ENCODE measurements at places on chromosomes 2 and 18.

DNA sequence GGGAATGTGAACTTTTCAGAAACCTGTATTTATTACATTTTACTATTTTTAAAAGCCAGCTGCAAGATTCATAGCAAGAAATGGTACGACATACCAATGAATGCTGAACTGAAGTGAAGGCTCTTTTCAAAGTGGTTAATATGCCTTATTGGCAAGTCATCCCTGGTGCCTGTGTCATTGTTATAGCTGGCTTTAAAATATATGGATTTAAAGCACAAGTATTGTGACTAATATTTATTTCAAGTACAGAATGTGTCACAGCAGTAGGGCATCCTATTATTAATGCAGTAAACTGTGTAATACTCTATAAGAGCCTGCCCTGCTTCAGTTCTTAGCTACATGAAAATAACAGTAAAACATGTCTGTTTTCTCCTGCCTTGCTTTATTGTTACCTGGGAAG is 10.8 kb downstream of the TSHZ1 start:
- DNase-seq: no peak

GRCh38 chr18:59555995-59556659 is 141.1 kb downstream of the CCBE1 start:
- no peak for DNase-seq

DNA sequence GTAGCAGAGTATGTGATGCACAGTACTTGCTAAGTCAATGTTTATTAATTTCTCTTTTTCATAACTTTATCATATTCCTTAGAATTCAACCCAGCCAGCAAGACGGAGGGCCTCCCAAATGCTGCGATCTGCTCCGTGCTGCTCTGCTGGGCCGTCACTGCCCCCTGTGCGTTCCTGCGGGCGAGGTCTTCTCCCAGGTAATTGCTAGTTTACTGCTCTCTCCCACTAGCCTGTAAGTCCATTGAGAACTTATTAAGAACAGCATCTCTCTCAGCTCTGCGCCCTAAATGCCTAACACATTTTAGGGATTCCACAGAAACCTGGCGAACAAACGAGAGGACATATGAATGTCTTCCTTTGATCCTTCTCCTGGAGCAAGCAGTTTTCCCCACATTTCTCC is 153.6 kb upstream of the ARHGAP28 start:
- DNase-seq: no peak

DNA sequence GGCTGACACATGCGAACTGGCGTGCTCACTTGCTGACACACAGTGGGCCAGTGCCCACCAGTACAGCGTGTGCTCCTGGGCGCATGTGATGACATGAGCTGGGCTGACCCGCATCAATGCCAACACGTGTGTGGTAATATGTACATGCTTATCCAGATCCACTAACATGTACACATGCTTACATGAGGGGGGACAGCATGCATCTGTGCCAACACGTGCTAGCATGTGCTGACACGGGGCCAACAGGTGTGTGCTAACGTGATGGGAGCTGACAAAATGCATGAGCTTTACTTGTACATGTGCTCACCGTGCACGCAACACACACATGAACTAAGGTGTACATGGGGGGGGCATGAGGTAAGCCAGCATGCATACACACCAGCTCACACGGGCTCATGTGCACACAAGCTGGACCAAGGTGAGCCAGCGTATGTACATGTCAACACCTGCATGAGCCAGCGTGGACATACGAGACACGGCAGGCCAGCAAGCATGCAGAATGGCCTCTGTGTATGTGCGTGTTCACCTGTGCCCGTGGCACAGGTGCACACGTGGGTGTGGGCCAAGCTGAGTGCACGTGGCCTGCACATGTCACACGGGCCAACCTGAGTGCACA is 28.5 kb downstream of the GPC1 start:
- no peak for DNase-seq

- DNase-seq: no peak
Measured at GRCh38 chr18:59760619-59761600, 63.7 kb upstream of the CCBE1 start.

- DNase-seq: no peak
Measured at GRCh38 chr2:237434866-237435311, 20.9 kb upstream of the COL6A3 start.

GRCh38 chr2:141386168-141386567 is 744.6 kb downstream of the LRP1B start:
- no peak for DNase-seq

GRCh38 chr18:74520096-74520833 is 14.0 kb upstream of the CNDP1 start:
- DNase-seq: no peak

DNA sequence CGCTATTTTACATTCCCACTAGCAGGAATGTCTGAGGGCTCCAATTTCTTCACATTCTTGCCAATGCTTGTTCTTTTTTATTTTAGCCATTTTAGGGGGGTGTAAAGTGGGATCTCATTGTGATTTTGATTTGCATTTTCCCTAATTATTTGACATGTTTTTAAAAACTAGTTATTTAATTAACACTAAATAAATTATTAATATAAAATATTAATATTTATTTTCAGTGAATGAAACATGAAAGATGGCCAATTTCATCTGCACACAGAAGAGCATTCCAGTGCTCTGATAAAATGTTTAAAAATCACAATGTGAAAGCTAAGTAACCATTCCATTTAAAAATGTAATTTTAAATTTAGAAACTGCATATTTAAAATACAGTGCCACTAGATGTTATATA is 322.2 kb upstream of the ZNF521 start:
- DNase-seq: no peak

DNA sequence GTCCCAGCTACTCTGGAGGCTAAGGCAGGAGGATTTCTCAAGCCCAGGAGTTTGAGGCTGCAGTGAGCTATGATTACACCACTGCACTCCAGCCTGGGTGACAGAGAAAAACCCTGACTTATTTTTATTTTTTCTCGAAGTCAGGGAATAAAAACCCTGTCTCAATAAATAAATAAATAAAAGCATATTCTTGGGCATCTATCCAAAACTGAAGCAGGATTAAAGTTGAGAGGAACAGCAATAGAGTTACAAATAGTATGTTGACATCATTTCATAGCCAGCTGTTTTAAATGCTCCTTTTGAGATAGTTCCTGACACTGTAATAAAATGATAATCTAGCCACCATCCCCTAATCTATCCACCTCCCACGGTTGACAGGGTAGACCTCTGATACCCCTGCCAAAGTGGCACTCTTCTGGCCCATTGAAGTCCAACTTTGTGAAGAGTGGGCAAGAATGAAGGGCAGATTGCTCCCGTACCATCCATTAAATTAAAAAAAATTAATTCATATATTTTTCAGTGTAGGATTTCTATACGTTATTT is 42.3 kb upstream of the LPIN2 start:
- no peak for DNase-seq

- no peak for DNase-seq
Measured at GRCh38 chr2:58710795-58711279, 469.7 kb upstream of the FANCL start.

DNA sequence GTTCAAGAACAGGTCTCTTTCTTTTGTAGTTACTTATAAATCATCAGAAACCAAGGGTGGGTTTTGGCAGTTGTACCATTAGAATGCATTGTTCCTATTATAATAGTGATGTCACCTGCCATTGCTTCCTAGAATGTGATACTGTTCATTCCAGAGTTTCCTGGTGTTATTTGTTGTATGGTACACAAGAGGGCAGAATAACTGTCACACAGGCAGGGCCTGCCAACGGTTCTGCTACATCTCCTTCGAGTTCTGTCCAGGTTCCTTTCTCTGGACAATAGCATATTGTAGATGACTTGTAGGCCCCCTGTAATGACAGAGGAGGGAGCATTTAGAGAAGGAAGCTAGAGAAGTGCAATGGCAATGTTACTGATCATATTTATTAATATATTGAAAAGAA is 98.3 kb downstream of the KLHL14 start:
- DNase-seq: no peak

GRCh38 chr18:45166341-45166835 is 448.9 kb upstream of the SLC14A2 start:
- no peak for DNase-seq

DNA sequence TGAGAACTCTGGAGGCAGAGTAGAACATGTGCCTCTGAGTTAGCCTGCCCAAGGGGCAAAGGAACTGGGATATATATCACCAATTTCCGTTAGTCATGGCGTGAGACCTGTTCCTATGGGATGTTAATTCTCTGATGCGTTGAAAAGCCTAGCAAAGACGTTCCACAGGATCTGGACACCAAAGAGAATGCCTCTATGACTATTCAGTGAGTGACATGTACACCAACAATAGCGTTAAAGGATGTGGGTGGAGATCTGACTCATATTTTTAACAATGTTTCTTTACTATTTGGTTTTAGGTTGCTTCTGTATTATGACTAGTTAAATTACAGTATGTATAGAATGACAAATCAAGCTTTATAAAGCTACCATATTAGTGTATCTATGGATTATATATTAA is 320.9 kb upstream of the MC4R start:
- no peak for DNase-seq

GRCh38 chr18:32621034-32621433 is 150.4 kb upstream of the GAREM1 start:
- no peak for DNase-seq

DNA sequence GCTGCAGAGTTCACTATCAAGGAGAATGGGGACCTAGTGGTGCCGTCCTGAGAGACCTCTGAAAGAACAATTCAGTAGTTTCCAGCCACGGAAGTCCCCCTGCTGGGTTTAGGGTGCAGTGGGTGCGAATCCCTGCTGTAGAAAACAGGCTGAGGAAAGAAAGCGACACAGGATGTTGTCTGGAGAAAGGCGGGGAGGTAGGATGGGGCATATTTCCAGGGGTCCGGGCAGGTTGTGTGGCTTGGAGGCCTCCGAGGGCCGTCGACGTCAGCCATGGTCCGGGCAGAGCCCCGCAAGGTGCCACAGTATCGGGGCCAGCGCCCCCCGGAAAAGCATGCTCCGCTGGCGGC is 807 bp upstream of the CREB1 start:
- no peak for DNase-seq

DNA sequence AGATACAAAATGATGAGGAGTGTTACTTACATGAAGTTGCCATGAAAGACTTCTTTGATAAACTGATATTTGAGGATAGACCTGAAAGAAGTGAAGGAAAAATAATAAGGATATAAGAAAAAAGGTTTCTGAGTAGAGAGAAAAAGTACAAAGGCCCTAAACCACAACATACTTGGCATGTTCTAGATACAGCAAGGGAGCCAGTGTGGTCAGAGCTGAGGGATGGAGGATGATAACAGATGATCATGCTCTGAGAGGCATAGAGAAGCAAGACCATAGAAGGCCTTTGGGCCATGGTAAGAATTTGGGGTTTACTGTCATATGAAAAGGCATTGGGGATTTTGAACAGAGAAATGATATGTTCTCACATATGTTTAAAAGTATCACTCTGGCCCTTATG is 424.1 kb upstream of the CHST9 start:
- no peak for DNase-seq

GRCh38 chr2:77149565-77149964 is 372.6 kb downstream of the LRRTM4 start:
- DNase-seq: no peak

DNA sequence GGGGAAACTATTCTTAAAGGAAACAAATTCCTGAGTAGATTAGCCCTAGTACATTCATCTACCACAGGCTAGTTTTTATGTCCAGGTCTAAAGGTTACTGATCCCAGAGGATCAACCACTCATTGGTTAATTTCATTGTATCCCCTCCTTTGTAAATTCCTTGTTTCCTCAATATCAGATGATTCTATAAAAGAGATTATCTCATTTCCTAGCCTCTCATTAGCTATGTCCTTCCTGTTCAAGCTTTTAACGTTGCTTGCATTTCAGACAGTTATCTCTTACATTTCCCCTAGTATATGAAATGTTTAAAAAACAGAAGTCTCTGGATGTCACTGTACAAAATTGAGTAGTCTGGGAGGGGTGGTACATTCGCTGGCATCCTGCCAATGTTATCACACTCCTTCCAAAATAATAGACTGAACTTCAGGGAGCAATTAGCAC is 24.2 kb upstream of the ARMC9 start:
- no peak for DNase-seq

DNA sequence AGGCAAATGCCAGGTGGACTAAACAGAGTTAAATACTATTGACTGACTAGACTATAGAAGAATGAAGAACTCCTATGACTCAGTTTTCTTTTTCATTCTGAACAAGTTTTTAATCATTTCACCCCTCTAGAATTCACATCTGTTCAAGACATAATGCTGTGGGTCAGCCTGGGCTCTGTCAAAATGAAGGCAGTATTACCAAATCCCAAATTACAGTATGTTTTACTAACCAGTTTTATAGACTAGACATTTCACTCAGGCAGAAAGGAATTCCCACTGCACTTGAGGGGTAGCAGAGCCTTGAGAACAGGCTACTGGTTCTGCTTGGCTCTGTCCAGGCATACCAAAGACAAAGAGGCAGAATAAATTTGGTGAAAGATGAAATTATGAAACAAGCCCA is 511.7 kb downstream of the EPHA4 start:
- DNase-seq: no peak

DNA sequence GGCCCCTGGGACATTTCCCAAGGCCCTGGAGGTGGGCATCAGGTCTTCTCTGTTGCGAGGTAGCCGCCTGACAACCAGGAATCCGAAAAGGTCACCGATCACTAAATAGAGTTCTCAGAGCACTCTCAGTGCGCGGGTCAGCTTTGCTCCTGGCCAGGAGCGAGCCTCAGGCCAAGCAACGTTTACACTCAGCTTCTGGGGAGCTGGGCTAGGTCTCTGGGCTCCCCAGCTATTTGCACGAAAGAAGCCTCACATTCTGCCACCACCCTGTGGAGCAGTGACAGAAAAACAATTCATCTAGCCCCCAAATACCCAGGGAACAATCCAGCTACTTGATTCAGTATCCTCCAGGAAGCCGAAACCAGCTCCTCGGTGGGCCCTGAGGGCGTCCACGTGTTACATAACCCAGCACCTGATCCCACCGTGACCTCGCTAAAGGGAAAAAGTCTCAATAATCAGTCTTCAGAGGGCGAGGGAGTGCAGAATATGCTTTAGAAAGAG is 3.3 kb downstream of the SH3BP4 start:
- no peak for DNase-seq

- no peak for DNase-seq
Measured at GRCh38 chr2:20611077-20611843, 39.6 kb downstream of the HS1BP3 start.

DNA sequence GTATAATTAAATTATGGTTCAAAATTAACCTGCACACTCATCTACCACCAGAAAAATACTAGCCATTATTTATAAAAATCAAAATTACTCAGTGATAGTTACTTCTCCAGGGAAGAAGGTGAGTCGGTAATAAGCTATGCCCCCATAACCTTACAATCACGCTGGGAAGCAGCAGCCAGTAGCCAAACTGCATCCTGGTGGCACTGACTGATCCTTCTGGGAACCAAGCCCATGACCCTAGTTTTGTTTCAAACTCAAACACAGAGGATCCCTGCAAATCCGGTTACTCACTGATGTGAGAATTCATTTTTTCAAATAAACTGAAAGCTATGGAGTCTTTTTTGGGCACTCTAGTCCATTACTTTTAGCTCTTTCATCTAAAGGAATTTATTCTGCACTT is 88.2 kb upstream of the VWC2L start:
- DNase-seq: no peak

GRCh38 chr2:29462293-29462692 is 347.1 kb downstream of the CLIP4 start:
- DNase-seq: no peak

Measured in hypothalamus (tissue), 51 donors.